Stromal cell of bone marrow (primary cell): ENCODE measurements at places on chromosomes 11 and 22.

DNA sequence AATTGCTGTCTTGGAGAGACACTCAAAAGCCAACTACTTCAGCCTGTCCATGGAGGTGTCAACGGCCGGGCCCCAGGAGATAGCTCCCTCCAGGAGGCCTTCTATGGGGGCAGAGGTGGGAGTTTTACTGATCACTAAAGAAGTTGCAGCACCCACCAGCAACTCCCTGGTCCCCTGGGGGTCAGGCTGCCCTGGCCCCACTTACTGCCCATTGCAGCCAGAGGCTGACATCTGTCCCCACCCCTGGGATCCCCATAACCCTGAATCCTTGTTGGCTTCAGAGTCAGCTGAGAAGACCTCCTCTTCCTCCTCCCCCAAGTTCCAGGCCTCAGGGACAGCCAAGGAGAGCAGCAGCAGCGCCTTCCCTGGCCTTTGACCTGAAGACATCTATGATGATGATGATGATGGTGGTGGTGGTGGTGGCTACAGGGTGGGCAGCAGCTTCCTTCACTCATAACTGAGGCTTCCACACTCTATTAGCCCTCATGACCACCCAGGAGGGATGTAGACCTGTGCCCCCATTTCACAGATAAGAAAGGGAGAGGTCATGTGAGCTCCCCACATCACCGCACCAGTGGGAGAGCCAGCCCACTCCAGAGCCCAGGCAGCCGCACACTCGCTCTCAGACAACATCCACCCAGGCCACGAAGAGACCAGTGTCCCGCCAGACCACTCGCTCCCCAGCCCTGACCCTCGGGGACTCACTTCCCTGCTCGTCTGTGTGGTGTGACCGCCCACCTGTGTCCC, 43.8 kb upstream of the FGF3 start:
- DNase-seq = no peak

DNA sequence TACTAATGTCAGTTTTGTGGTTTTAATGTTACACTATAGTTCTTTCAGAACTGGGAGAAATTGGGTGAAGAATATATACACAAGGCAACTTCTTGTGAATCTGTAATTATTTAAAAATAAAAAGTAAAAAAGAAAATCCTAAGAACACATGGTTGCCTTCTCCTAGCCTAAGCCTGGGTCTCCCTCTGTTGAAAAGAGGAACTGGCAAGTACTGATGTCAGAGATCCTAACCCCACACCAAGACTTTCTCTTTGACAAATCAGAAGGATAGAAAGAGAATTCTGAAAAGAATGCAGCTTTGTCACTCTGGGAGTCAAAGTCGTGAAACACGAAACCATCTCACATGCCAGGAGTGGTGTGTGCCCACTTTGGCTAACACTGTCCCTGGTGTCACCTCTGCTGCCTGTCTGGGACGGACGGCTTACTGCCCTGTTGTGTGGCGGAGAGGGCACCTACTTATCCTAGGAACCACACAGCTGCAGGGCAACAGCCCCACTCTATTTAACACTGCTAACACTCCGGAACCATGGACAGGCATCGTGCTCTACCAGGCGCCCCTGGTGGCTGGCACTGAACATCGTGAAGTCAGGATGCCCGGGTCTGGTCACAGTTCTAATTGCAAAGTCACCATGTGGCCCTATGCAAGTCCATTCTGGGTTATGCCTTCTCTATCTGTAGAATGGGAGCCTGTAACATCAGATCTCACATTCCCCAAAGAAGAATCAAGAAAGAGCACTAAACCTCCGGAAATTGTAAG, 108.7 kb upstream of the CD82 start:
- no peak for DNase-seq

DNA sequence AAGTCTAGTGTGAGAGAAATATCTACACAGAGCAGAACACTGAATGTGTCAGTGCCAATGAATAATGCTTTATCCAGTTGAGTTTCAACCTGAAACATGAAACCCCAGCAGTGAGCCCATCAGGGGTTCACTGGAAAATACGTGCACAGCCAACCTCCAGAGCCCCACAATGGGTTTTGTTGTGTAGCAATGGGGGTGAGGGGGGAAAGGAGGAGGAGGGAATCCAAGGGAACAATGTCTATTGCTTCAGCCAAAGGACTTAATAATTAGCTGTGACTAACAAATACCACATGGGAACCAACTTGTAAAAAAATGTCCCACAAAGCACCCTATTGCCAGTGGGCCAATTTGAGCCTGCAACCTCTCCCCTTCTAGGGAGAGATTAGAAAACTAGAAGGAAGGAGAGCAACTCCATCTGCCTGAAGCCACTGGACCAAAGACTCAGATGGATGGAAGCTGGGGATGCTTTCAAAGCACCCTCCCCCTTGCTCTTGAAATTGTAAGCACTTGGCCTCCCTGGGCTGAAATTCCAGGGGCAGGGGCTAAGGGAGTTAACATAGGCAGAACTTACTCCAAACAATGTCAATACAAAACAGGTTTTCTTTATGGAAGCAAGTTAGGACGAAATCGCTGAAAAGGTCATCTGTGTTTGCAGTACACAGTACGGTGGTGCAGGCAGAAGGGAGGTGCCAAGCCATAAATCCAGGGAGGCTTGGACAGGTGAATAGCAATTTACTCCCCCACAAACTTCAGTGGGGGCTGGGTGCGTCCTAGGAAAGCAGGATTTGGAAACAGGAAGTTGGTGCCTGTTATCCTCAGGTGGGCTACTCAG, 99.8 kb downstream of the ARL14EP start:
- no peak for DNase-seq

- DNase-seq = no peak
Observed at GRCh38 chr11:111298413-111299100, at the start of gene POU2AF3. Gene POU2AF3 (plus strand): TSS chr11:111298546. CDS start chr11:111298582, 36 bp downstream.

GRCh38 chr22:37639070-37639760, at the start of gene SH3BP1:
Gene SH3BP1 (plus strand): TSS chr22:37639669. CDS start chr22:37639788, 119 bp downstream.
- no peak for DNase-seq

- no peak for DNase-seq
Observed at GRCh38 chr11:123475469-123475868, 45.4 kb downstream of the GRAMD1B start.

- peak; percentile 35 for DNase-seq
Observed at GRCh38 chr11:84333221-84333620, 1047.1 kb upstream of the CCDC90B start.

DNA sequence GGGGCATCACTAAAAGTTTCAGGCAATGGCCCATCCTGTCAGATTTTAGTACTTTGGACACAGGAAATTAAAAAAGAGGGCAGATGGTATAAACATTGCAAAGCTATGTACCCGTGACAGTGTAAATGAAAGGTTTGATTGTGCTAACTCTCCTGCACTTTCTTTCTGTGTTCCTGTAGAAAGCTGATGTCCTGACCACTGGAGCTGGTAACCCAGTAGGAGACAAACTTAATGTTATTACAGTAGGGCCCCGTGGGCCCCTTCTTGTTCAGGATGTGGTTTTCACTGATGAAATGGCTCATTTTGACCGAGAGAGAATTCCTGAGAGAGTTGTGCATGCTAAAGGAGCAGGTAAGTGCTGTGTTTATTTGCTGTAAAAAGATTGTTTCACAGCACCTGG, 10.3 kb downstream of the CAT start:
- no peak for DNase-seq

DNA sequence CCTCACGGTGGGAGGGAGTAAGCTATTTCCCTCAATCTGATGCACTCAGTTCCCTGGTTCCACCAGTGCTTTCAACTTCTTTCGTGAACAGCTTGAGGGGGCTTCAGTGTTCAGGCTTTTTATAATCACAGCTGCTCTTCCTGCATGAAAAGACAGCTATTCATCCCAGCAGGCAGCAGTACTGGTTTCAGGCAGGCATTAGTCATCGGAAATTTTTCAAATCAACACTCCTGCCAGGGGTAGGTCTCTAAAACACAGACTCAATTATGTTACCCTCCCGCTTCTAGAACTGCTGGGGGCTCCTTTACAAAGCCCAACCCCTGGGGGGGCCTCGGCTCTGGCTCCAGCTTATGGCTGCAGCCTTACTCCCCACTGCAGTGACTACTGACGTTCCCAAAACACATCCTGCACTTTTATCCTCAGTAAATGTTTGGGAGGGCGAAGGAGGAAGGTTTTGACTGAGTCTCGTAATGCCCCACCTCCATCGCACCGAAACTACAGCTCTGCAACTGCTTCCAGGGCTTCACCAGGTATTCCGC, 5.8 kb downstream of the POLDIP3 start:
- DNase-seq = peak; percentile 25

GRCh38 chr11:44006917-44007361, 40.8 kb upstream of the ACCSL start:
- no peak for DNase-seq

- no peak for DNase-seq
Observed at GRCh38 chr11:77568306-77568705, 21.4 kb upstream of the AQP11 start.

- DNase-seq = no peak
Observed at GRCh38 chr11:132405728-132406127, 1035.3 kb downstream of the NTM start.

DNA sequence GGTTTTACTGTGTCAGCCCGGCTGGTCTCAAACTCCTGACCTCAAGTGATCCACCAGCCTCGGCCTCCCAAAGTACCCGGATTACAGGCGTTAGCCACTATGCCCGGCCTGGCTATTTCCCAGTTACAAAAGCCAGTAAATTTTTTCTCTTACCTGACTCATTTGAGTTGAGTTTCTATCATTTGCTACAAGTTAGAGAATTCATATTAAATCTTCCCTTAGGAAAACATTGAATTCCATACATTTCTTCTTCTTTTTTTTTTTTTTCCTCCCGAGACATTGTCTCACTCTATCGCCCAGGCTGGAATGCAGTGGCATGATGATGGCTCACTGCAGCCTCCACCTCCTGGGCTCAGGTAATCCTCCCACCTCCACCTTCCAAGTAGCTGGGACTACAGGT, 26.0 kb downstream of the CHEK2 start:
- no peak for DNase-seq

- DNase-seq = no peak
Observed at GRCh38 chr11:116774661-116775060, 1.9 kb upstream of the BUD13 start.

DNA sequence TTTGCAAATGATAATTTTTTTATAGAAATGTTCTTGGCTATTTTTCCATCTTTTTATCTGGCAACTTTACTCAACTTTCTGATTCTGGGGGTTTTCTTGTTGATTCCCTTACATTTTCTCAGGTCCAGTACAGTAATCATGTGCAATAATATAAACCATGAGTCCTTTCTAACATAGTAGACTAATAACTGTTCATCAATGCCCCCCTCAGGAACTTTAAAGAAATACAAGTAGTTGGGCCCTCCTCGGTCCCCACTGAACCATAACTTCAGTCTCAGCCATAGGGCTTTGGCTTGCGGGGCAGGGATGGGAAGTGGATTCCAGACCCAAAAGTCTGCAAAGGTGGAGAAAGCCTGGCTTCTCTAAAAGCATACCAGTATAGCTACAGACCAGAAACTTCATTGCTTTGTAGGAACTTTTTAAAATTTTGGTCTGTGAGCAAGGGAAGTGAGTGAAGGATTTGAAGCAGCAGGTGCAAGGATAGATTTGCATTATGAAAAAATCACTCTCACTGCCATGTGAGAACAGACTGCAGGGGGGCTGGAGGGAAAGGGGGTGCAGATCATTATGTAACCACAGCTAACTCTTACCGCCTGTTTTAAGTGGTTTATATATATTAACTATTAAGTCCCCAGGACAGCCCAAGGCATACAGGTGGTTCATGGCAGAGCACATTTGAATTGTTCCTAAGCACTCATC, 10.4 kb upstream of the TUB start:
- DNase-seq = peak; percentile 41

GRCh38 chr11:70067591-70068341, 10.4 kb upstream of the ANO1 start:
- no peak for DNase-seq

GRCh38 chr11:64474680-64475079, 115.7 kb downstream of the RPS6KA4 start:
- DNase-seq = no peak

DNA sequence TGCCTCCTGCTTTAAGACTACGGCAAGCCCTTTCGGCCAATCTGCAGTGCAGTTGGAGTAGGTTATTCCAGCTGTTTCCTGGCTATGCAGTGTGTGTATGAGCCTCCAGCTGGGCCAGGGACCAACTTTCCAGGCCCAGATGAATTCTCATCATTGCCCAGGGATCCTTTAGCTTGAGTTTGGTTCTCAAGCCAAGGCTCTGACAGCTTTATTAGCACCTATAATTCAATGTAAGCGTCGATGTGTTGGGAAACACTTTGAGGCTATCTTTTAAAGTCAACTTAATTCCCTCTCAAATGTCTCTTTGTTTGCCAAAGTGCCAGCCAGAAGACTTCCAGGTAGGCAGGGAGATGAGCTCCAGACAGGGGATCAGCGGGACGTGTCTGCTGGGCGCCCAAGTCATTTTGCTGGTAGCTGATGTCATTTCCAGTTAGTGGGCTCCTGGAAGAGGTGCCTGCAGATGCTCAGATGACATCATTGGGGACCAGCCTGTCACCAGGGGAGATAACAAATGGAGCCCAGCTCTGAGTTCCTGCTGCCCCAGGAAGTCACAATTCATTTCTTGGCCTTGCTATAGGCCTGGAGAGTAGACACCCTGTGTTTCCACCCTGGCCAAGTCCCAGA, 520.4 kb downstream of the SOX6 start:
- DNase-seq = no peak

DNA sequence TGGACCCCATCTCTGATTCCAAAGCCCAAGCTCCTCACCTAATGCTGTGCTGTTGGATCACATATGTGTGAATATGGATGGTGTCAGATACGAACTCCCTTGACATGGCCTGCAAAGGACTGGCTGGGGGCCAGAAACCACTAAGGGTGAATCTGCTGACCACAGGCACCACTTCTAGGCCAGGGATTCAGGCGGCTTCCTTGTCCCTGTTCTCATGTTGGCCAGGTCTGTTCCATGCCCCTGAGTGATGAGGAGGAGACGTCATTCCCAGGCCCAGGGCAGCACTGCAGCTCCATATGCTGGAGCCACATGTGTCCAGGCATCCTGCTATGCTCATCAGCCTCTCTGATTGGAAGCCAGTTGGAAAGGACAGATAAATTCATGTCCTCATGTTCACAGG, 130.0 kb upstream of the BDNF start:
- no peak for DNase-seq

GRCh38 chr11:118353084-118353710, 6.2 kb upstream of the UBE4A start:
- DNase-seq = no peak

DNA sequence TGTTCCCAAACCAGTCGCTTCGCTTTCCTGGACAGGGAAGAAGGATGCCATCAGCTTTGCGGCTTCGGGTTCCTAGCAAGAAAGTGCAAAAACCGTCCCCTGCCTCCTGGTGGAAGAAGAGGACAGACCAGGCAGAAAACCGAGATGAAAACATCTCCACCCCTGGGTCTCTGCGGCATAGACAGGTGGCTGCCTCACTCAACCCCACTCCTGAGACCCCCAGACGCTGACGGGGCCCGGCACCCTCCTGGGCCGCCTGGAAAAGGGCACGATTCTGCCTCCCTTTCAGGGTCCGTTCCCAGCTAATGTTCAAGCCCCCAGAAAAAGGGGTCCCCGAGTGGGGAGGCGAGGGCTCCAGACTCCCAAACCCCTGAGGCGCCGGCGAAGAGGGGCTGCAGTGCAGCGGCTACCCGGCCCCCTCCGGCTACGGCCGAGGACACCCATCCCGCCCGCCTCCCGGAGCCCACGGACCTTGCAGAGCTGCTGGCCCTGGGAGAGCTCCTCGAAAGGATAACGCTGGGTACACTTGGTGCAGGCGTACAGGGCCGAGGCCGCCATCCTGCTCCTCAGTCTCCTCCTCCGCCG, 569 bp downstream of the FAM76B start:
- peak; percentile 19 for DNase-seq
